ENCODE measurements at places on chromosomes 13 and 19. TPM values are rescaled to one million over a fixed set of nuclear protein-coding genes. Genes with fewer than 3 reads are reported as not detected.

The SIGLEC9 gene
- 0.33 TPM for total RNA-seq

The PLK5 gene
- total RNA-seq = not detected

The SPIB gene
- total RNA-seq = not detected

GRCh38 chr13:112941349-112941748 is 27.7 kb upstream of the MCF2L start:
- no peak overlapping the region for H3K4me3 ChIP-seq
- H3K36me3 ChIP-seq = no peaks in the 10 kb centered on the region
- no peak for DNase-seq

- H3K4me3 ChIP-seq = no peak overlapping the region
- no peak for DNase-seq
- no peaks in the 10 kb centered on the region for H3K36me3 ChIP-seq
- no peaks in the 10 kb centered on the region for H3K27me3 ChIP-seq
Measured at GRCh38 chr13:53112522-53112921, 83.9 kb downstream of the OLFM4 start.

DNA sequence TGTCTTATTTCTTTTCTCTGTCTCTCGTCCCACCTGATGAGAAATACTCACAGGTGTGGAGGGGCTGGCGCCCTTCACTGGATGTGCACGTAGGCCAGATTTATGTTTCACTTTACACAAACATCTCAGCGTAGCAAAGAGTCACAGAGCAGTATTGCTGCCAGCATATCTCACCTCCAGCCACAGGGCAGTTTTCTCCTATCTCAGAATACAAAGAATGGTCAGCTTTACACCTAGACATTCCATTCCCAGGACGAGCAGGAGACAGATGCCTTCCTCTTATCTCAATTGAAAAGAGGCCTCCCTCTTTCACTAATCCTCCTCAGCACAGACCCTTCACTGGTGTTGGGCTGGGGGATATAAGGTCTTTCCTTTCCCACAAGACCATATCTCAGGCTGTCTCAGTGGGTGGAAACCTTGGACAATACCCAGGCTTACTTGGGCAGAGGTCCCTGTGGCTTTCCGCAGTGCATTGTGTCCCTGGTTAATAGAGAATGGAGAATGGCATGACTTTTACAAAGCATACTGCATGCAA is 7.2 kb upstream of the ZNF611 start:
- no peaks in the 10 kb centered on the region for H3K27me3 ChIP-seq
- no peak for DNase-seq
- H3K36me3 ChIP-seq = no peaks in the 10 kb centered on the region
- H3K27ac ChIP-seq = no peak overlapping the region

DNA sequence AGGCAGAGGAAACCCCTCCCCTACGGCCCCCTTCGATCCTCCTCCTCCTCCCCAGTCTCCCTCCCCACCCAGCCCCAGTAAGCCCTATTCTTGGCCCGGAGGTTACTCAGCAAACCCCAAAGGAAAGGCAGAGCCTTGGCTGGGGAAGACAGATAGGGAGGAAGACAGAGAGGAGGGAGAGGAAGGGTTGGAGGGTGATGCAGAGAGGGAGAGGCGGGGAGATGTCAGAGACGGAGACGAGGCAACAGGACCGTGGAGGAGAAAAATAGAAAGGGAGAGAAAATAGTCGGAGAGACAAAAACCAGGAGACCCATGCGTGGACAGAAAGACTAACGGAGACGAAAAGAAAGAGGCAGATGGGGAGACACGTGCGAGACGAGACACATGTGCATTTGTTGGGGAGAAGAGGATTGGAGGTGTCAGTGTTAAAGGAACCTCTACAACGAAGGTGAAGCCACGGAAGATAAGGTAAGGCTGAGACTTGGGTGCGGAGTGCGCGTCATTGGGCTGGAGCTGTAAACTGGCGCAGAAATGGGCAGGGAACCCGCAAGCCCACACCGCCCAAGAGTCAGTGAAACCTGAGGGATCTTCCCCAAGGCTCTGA is 2.9 kb downstream of the TGFB1 start:
- peaks cover 41% of the 10 kb centered on the region for H3K4me1 ChIP-seq
- DNase-seq = no peak
- no peaks in the 10 kb centered on the region for H3K36me3 ChIP-seq
- peak overlapping the region; percentile 60 for H3K4me3 ChIP-seq

DNA sequence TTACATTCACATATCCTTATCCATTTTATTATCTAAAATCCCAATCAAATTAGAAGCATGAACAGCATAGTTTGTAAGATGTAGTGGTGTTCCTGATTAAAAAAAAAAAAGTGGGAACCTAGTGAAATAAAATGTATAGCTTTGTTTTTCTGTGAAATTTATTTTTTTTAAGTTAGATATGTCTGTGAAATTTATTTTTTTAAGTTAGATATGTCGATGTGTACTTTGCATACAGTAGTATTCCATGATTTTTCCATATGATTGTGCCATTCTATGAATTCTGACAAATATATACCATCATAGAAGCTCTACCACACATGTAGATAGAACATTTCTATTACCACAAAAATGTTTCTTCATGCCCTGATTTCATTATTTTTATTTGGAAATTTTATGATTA is 6.0 kb upstream of the MAB21L1 start:
- H3K4me3 ChIP-seq = no peak overlapping the region
- no peaks in the 10 kb centered on the region for H3K36me3 ChIP-seq
- H3K27me3 ChIP-seq = no peaks in the 10 kb centered on the region
- no peak for DNase-seq

Data from body of pancreas (tissue), 4 donors.